ENCODE measurements at places on chromosomes 1 and 21.

- no peak for DNase-seq
Observed at GRCh38 chr1:218524526-218524925, 179.4 kb downstream of the TGFB2 start.

GRCh38 chr1:172325531-172325930, 95.0 kb upstream of the C1orf105 start:
- DNase-seq: no peak

DNA sequence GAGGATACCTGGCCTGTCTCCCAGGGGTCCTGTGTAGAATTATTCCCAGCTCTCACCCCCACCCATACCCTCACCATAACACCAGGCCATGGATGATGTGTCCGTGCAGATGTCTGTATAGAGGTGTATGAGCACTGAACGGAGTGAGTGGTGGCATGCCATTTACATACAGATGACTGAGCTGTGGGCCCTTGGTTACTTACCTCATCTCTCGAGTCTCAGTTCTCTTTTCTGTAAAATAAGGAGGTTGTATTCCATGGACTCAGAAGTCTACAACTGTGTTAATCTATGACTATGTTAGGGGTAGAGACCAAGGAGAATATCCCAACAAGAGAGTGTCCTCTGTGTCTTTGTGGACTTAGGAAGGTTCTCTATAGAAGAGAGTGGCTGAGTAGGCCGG, 65.6 kb upstream of the CD1D start:
- no peak for DNase-seq

GRCh38 chr1:196680107-196680506, 28.3 kb downstream of the CFH start:
- no peak for DNase-seq

- no peak for DNase-seq
Observed at GRCh38 chr1:215263636-215264035, 181.1 kb downstream of the KCNK2 start.
